Stimulated activated CD4-positive, alpha-beta T cell treated with anti-CD3 and anti-CD28 coated beads, Interleukin-4, amount 100 ng/mL, for 48 hours (primary cell): ENCODE measurements at places on chromosomes 16 and 17.
A peak's percentile ranks its signal among the peaks of the same experiment; 100 is the strongest.

DNA sequence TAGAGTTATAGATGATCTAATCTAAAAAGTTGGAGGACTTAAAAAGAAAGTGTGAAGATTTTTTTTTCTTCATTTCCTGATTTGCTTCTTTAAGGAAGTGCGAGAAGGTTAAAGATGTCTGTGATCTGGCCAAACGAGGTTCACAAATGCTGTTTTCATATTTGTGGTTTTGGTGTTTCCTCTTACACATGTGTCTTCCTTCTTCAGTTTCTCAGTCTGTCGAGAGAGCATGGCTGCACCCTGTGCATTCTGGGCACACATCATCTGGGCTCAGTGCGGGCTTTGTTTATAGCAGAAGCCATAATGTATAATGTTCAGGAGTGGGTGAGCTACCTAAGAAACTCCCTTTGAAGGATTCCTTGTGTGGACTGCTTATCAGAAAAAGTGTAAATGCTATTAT, 260.4 kb upstream of the TBX2 start:
- peak; percentile 4 for DNase-seq

DNA sequence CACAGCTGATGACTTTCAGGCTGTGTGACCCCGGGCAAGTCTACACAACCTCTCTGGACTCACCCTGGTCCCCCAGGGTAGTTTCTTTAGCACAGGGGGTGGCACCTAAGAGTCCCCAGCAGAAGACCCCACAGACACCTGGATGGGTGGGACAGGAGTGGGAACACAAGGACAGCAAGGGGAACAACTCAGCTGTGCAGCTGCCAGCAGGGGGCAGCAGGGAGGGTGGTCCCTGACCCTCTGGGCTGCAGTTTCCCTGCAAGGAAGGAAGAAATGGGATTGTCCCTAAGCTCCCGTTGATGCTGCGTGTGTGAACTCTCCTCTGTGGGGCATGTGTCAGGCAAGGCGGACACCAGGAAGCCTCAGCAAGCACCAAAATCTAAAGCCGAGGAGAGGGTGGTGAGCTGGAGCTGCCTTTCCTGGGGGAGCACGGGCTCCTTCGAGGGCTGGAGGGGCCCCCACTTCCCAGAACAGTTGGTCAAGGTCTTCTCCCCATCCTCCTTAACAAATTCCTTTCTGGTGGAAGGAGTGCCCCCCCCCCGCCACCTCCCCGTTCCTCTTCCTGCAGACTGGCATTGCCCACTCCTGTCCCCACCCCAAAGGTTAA, 24.1 kb upstream of the CDH5 start:
- DNase-seq: peak; percentile 13

- no peak for DNase-seq
These were observed 95.8 kb downstream of the TMEM132E start for GRCh38 chr17:34675143-34675542.

DNA sequence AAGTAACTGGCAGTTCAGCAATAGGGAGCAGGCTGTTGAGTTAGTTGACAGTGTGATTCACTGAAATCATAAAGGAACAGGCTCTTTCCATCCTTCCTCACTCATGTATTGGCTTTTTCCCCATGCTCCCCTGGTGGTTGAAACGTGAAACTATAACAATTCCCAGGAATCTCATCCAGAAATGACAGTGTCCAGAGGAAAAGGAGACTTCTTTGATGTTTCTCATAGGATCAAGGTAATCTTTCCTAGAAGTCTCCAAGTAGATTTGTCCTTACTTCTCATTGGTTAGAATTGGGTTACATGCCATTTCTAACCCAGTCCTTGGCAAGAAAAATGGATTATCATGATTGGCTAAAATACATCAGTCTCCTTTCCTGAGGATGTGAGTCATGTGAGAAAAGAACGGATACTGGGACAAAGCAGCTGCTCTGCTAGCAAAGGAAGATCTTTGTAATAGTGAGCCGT, 14.4 kb downstream of the TTC19 start:
- DNase-seq: no peak

DNA sequence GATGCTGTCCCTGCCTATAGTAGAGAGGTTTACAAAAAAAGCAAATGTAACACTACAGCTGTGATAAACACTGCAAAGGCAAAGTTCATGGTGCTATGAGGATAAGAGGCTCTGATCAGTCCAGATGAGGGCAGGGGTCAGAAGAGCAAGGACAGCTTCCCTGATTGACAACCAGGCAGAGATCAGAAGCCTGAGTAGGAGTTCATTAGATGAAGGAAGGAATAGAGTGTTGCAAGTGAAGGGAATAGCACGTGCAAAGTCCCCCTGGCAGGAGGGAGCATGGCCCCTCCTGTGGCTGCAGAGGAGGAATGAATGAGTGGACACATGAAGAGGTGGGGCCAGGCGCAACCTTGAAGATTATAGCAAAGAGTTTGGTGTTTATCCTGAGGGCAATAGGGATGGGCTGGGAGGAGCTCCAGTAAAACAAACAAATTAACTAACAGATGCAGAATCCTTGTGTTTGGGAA, 208.4 kb upstream of the IRX5 start:
- no peak for DNase-seq

DNA sequence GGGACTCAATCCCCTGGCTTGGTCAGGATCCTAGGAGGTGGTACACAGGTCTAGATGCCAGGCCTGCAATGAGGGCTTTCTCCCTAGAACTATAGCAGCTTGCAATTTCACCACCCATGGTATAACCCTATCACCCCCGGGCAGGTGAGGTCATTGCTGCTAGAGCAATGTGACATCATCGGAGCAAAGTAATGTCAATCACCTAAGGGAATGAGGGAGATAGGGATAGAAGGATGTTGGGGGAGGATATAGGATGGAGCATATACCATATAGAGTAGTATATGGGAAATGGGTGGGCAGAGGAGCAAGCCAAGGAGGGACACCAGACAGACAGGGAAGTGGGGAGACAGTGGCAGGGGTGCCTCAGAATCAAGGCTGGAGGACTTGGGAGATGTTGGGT, 3.3 kb downstream of the KCNH4 start:
- no peak for DNase-seq

GRCh38 chr16:56191156-56191815, at the start of gene GNAO1:
TSS of gene GNAO1 (plus strand) at chr16:56191489. CDS start at chr16:56192236, 747 bp downstream.
- peak; percentile 48 for DNase-seq

- DNase-seq: no peak
These were observed 662.8 kb downstream of the WWOX start for GRCh38 chr16:78762222-78762621.

DNA sequence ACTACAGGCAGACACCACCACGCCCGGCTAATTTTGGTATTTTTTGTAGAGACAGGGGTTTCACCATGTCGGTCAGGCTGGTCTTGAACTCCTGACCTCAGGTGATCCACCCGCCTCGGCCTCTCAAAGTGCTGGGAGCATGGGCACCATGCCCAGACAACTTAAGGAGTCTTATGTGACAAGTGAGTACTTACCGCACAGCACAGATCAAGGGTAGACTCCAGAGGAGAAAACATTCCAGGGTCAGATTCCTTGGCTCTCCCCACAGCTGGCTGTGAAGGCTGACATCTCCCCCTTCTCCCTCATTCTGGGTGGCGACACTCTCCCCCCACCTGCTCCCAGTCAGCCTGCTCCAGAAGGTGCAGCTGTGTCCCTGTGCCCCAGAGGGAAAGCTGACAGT, 10.6 kb downstream of the ZSCAN10 start:
- no peak for DNase-seq

GRCh38 chr16:28277537-28278388, 14.6 kb upstream of the SBK1 start:
- peak; percentile 82 for DNase-seq

GRCh38 chr17:51764387-51764971, 394.0 kb downstream of the CA10 start:
- peak; percentile 14 for DNase-seq

DNA sequence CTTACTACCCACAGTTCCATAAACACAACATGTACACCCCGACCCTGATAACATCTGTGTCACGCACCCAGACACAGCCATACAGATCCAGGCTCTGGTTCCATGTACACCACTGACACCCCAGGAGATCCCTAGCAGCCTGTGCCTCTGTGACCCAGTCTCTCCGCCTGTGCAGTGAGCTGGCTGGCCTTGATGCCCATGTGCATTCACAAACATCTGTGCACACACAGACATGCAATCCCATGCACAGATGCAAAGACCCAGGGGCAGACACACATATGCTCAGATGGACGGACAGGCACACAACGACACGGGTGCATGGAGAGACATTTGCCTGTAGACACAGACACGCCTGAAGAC, 4.1 kb downstream of the CCDC102A start:
- no peak for DNase-seq

- DNase-seq: no peak
These were observed 53.7 kb downstream of the IL21R start for GRCh38 chr16:27455700-27456099.

- no peak for DNase-seq
These were observed 719 bp upstream of the RNF227 start for GRCh38 chr17:7916808-7917207.

DNA sequence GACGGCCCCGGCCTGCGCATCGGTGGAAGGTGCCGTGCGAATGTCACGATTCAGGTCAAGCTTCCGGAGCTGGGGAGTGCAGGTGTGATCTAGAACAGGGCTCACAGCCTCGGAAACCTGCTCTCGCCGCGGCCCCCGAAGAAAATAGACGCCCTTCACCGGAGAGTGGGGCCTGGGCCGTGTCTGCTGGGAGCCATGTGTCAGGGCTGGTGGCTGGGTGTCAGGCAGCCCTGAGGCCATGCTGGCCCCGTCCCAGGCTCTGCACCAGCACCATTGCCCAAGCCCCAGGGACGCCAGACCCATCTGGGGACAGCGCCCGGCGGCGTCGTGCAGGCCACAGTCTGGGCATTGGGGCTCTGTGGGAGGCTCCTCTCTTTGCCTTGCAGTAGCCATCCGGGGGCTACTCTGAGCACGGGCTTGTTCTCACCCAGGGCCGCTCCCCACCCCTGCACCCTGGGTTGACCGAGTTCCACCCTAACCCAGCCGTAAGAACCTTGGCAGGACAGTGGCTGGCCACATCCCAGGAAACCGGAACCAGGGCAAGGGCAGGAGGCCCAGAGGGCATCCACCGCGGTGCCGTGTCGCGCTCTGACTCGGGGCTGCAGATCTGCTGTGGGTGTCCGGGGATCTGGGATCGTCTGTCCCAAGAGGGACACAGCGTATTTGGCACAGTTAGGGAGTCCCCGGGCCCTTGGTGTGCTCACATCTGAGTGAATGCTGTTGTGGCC, 5.3 kb upstream of the NUDT16L1 start:
- no peak for DNase-seq

- DNase-seq: no peak
These were observed 26.6 kb upstream of the KCNG4 start for GRCh38 chr16:84266451-84266850.
